ENCODE measurements at places on chromosomes 7 and 10.

DNA sequence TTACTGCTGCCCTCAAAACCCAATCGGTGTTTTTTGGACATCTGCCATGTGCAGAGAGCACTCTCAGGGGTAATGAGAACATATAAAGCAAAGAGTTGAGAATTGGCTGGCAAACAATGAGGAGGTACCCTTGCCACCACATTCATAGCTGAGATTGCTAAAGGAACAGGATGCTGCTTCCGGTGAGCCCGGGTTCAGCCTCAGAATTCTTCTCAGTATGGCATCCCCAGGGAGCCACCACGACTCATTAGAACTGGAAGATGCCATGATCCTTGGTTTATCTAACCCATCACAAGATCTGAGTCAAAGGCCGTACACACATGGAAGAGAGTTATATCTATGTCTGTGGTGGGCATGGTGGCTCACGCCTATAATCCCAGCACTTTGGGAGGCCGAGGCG is 174.4 kb downstream of the ARID5B start:
- DNase-seq, result no peak

- DNase-seq, result no peak
These were observed 167.9 kb downstream of the CPEB3 start for GRCh38 chr10:92122941-92123450.

GRCh38 chr10:69269761-69270160 is 8.5 kb upstream of the HK1 start:
- DNase-seq, result no peak

- DNase-seq, result no peak
These were observed 30.1 kb downstream of the TNS3 start for GRCh38 chr7:47551668-47552440.

DNA sequence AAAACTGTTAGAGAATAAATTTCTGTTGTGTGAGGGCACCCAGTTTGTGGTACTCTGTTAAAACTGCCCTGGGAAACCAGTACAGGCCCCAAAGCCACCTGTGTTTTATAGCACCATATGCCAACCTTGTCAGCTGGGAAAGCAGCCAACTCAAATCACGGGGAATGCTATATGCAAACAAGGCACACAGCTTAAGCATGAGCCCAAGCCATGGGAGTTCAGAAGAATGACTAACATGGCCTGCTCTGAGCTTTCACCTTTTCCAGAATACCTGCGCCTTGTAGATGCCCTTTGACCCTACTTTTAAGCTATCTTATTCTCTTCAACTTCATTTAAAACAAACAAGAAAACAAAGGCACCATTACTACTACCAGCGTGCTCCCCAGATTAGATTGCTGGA is 5.5 kb upstream of the SLC25A13 start:
- no peak for DNase-seq

GRCh38 chr7:124162667-124163066 is 129.8 kb upstream of the TMEM229A start:
- DNase-seq, result no peak

- DNase-seq, result no peak
These were observed 70.8 kb upstream of the FGFR2 start for GRCh38 chr10:121669028-121669374.

GRCh38 chr10:31644931-31645633 is 283.5 kb downstream of the ARHGAP12 start:
- DNase-seq, result no peak

DNA sequence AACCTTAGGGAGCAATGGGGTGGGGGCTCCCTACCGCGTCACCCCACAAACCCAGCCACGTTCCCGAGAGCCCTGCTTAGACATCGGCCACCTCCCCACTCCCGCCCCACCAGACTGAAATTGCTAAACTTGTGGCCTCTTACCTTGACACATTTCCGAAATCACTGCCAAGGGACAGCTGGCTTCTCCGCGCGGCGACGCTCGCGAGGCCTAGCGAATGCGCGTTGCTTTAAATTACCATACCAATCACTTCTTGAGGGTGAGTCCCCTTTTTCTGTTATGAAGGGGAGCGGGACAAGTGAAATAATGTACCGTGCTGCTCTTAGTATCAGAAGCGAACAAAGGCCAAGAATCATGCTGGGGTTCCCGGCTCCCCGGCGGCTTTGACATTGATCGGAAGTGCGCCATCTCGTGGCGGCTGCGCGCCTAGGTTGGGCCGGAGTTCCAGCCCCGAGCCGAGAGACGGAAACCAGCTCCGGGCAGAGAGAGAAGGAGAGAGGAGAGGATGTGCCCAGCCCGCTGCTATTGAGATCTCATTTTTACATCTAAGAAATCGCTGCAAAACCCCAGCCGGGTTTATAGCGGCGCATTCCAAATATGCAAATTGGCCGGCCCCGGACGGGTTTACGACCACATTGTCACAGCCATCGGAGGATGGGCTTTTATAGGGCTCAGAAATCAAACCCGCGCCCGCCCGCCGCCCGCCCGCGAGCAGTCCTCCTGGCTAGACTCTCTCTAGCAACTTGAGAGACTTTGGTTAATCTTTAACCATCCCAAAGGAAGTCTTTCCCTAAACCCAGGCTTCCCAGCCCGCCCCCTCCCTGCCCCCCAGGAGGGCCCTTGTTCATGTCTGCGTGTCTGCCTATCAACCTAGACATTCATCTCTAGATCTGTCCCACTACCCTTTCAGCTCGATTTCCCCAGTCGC is 5.3 kb downstream of the HOXA11 start:
- peak; percentile 51 for DNase-seq

GRCh38 chr7:107463139-107464078 is 6.4 kb upstream of the GPR22 start:
- DNase-seq, result no peak

DNA sequence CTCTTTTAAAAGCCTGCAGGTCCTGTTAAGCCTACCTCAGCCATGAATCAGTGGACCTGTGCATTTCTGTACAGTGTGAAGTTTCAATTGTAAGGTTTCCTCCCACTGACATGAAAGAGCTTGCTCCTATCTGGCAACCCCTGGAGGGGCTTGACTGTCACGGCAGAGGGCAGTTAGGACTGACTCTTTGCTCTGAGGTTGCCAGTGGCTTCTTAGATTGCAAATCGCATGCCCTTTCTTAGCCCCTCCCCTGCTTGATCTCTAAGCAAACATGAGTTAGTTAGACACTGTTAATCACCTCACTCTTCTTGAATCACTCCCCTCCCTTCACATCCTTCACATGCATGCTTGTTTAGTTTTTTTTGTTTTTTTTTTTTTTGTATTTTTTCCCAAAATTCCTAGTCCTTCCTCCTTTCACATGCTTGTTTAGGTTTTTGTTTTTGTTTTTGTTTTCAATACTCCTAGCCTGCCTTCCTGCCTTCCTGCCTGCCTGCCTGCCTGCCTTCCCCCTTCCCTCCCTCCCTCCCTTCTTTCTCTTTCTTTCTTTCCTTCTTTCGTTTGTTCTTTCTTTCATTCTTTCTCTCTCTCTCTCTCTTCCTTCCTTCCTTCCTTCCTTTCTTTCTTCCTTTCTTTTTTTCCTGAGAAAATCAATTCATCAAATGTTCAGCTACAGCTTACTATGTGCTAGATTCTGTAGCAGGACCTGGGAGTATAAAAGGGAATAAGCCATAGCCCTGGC is 6.0 kb upstream of the HIPK2 start:
- no peak for DNase-seq

DNA sequence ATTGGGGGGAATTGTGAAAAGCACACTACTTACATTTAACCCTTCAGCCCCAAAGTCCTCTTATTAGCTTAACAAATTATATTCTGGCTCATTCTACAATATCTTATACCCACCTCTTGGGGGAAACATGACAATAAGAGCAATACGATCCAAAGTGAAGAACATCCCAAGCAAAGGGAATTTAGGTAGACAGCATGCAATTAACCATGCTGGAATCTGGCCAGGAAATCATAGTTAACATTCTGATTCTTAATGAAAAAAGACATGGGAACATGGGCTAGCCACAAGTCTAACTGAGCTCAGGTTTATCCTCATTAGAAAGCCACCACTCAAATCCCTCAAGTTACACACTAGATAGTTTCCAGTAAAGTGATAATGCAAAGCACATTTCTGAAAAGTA is 241.9 kb upstream of the SLC26A5 start:
- DNase-seq, result no peak

DNA sequence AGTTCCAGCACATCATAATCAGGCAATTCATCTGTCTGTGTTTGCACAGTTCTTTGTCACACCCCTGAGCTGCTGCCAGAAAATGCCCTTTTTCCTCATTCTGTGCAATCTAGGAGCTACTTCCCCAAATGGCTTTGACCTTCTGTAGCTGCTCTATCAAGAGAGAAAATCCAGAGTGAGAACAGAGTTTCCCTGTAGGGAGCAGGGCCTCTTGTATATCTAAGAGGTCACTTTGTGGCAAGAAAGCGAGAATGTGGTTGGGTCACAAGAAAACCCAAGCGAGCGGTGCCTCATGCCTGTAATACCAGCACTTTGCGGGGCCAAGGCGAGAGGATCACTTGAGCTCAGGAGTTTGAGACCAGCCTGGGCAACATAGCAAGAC is 24.3 kb downstream of the SLC29A3 start:
- DNase-seq, result no peak

GRCh38 chr7:105920766-105921165 is 42.3 kb upstream of the CDHR3 start:
- DNase-seq, result no peak

DNA sequence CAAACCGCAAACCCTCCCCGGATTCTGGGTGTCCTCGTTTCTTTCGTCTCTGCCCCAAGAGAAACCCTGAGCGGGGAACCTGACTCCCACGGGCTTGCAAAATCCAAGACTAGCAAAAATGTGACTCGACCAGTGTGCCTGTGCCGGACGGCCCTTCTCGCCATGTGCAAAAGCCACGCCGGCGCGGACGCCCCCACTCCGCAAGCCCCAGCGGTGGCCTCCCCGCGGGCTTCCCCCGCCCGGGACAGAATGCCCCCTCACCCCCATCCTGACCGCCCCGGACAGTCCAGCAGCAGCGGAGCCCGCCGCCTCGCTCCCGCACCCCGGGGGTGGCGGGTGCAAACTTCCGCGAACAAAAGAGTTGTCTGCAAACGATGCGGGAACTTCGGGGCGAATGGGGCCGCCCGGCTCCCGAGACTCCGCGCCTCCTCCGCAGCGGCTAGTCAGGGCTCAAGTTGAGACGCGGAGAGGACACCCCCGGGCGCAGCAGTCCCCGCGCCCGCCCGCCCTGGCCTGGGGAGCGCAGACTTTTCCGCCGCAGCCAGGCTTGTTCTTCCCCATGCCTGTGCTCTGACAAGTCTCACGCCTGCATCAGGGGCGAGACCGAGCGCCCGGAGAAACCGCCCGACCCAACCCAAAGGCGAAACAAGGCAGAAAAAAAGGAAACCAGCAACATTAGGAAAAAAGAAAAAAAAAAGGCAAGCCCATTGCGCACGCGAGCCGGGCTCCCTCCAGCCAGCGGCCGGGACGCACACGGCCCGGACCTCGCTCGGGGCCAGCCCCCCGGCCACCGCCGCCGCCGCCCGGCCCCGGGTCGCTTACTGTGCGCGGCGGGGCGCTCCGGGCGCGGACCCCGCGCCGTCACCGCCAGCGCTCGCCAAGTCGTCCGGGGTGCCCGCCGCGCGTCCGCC is 732 bp downstream of the FAM53B start:
- DNase-seq, result no peak

DNA sequence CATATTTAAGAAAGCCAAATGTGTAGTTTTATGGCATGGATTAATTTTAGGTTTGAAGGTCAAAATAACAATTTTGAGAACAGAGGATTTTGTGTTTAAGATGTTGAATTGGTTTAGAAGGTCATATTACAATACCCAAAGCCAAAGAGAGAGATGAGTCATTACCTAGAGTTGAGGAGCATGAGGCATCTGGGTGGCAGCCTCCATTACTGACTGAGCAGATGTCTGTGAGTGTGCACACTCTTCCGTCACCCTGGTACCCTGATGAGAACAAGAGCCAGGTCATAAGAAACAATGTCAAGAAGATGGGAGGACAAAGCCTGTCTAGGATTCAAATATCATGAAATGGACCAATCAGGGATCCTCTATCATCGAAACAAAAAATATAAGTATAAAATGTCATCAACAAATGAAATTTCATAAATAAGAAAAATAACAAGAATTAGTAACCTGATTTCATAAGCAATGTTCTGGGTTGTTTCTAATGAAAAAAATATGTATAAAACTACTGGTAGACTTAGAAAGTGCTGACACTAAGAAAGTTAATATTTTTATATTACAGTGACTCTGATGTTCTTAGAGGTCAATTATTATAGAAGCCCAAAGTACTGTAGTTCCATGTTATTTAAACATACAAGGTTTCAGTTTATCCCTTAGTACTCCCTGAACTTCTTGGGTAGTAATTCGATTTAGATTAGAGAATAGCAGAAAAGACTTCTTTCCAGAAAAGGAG is 20.0 kb downstream of the CUBN start:
- DNase-seq, result no peak

GRCh38 chr7:66092654-66093053 is 17.0 kb downstream of the ASL start:
- DNase-seq, result no peak

GRCh38 chr7:141073173-141073640 is 657 bp upstream of the TMEM178B start:
- DNase-seq, result no peak

- DNase-seq, result no peak
These were observed 34.0 kb downstream of the CNPY1 start for GRCh38 chr7:155512246-155512887.

DNA sequence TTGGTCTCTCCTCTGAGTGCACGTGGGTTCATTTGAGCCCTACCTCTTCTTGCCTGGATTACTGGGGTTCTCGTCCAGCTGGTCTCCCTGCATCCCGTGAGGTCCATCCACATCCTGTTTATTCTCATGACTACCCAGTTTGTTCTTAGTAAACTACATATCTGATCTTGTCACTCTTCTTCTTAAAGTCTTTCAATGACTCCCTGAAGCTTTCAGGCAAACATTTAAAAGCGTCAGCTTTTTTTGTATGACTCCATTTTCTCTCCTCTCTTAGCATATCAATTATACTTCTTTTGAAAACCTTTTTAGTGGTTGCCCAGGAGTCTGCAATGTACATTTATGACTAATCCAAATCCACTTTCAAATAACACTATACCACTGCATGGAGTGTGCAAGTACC is 7.5 kb downstream of the SFXN2 start:
- no peak for DNase-seq

- DNase-seq, result no peak
These were observed 133.2 kb upstream of the INHBA start for GRCh38 chr7:41835976-41836530.

DNA sequence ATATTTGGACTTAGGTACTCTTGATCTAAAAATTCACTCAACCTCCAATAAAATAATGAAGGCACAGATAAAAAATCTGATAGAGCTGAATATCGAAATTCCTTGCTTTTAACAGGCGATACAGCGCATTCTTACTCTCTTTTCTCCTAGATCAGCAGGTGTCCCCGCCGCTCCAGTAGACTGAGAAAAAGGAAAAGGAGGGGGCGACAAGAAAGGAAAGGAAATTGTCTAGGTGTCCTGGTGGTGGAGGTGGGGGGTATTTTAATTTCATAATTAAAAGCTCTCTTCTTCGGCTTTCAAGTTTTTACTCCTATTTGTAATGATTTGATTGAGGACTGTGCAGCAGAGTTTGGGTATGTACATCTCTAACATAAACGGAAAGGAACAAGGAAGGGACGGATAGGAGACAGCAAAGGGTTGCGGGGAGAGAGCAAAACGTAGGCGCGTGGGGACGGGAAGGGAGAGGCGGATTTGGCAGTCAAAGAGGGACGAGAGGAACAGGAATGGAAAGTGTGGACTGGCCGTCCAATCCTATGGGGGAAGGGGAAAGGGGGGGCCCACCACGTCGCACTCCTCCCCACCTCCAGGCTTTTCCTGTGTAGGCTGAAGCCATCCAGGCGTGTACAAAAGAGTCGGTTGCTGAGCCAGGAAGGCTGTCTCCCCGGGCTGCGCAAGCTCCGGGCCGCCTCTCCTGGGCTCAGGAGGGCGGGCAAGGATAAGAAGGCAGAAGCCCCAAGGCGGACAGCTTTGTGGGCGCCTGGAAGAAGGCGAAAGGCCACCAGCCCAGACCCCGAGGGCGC is 875 bp upstream of the HECTD2 start:
- DNase-seq, result no peak

Measured in stimulated activated CD4-positive, alpha-beta T cell treated with anti-CD3 and anti-CD28 coated beads, TNF-alpha, amount 100 ng/mL, for 48 hours (primary cell).